A549 treated with Mapracorat at 1 μM for 4 hours (cell line): ENCODE measurements at places on chromosomes 7 and 10. TPM values are rescaled to one million over a fixed set of nuclear protein-coding genes. Genes with fewer than 3 reads are reported as not detected.

ANK3 gene
- 0.43 to 1.4 TPM (median 0.97 TPM) in 5 replicates for total RNA-seq

CTAGE4 gene
- 0.05 TPM in 1 of 5 replicates, not detected in the others for total RNA-seq

NOBOX gene
- not detected in 5 replicates for total RNA-seq

TMEM26 gene
- 0.05 to 0.13 TPM (median 0.09 TPM) in 4 of 5 replicates, not detected in the other for total RNA-seq

LUC7L2 gene
- 33.0 to 39.1 TPM (median 37.5 TPM) in 5 replicates for total RNA-seq
